ENCODE measurements at places on chromosomes 7 and 10.

- DNase-seq: no peak
These were observed 19.8 kb upstream of the COL1A2 start for GRCh38 chr7:94374721-94375566.

- no peak for DNase-seq
These were observed 27.5 kb downstream of the DPCD start for GRCh38 chr10:101615525-101616116.

DNA sequence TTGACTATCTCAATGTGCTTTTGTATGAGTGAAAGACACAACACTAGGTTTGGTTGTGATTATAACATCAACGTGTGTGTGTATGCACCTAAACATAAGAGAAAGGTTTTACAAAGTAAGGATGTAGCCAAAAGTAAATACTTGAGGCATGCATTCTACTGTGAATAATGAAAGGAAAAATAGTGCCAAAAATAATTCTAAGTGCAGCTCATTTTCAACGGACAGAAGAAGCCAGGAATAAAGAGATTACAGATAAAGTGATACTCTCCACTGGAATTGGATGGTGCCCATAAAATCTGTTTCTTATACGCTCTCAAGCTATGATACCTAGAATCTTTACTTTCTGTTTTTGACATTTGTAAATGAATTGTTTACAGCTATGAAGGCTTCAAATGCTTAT is 135.0 kb upstream of the TMEM72 start:
- no peak for DNase-seq

- DNase-seq: peak; percentile 51
These were observed 17.4 kb downstream of the PSPH start for GRCh38 chr7:56033671-56034432.

DNA sequence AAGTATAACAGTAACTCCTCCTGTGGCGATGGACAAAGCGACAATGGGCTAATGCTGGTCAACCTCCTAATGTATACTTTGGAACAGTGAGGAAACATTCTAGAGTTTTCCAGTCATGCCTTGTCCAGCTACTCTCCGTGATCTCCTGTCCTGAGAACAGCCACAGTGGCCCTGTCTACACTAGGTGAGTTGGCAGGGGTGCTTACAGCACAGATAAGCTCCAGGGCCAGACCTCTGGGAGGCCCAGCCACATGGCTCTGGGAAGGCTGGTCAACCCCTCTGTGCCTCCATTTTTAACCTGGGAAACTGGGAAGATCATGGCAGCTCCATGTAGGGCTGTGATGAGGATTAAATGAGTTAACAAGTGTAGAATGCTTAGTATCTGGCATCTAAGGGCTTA is 57.0 kb downstream of the CLEC2L start:
- DNase-seq: no peak

DNA sequence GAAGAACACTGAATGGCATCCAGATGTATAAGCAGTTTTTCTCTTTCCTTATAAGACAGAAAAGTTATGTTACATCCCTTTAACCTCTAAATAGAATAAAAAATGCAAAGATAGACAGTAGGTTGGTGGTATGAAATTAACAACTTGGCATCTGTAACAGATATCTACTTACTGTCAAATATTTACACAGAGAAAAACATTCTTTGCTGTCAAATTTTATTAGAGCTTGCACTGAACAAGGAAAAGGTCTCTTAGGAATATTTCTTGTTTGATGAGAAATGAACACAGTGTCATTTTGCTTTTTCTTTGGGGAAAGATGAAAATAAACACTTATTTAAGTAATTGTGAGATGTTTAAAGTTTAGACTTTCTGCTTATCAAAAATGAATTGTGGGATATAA is 65.6 kb upstream of the PCDH15 start:
- DNase-seq: no peak

DNA sequence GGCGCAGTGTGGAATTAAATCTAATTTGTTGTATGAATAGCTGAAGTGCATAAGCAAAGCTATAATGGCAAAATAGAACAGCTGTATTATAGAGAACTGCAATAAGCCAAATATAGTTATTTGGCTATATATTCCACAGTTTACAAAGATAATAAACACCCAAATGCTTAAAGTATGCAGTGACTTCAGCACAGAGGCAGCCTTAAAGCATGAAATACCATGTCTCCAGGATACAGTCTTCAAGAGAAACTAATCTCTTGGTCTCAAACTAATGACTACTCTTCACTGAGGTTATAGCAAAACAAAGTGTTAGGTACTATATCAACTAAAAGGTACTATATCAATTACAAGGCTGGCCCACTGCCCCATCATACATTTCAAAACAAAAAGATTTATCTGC is 48.0 kb downstream of the NT5C2 start:
- DNase-seq: no peak

DNA sequence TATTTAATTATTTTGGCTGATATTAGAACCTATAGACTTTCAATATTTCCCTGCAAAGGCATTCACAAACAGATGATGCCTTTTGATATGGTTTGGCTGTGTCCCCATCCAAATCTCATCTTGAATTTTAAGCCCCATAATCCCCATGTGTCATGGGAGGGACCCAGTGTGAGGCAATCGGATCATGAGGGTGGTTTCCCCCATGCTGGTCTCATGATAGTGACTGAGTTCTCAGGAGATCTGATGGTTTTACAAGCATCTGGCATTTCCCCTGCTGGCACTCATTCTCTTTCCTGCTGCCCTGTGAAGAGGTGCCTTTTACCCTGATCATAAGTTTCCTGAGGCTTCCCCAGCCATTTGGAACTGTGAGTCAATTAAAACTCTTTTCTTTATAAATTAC is 9.3 kb upstream of the PNLIPRP3 start:
- DNase-seq: no peak
